ENCODE measurements at places on chromosomes 7 and 10.

- no peak for DNase-seq
Observed at GRCh38 chr7:131326576-131326975, 1.1 kb upstream of the MKLN1 start.

- DNase-seq = no peak
Observed at GRCh38 chr10:97058521-97058920, 127.2 kb downstream of the SLIT1 start.

DNA sequence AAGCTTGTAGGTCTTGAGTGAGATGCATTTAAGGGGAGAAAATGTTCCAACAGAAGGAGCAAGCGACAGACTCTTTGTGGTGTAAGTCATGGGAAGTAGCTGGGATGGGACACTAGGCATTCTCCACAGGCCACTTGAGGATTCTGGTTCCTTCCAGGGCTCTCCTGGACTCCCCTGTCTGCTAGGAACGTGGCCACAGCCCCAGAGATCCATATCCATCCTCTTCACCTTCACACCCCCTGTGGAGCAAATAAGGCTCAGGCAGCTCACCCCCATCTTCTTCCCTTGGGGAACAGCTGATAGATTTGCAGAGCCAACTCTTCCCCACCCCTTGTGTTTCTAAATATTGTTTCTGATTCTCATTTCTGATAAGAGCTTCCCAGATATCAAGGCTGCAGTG lies 482.6 kb upstream of the MKI67 start:
- no peak for DNase-seq

GRCh38 chr10:127815147-127815546 lies 77.6 kb downstream of the CLRN3 start:
- no peak for DNase-seq

DNA sequence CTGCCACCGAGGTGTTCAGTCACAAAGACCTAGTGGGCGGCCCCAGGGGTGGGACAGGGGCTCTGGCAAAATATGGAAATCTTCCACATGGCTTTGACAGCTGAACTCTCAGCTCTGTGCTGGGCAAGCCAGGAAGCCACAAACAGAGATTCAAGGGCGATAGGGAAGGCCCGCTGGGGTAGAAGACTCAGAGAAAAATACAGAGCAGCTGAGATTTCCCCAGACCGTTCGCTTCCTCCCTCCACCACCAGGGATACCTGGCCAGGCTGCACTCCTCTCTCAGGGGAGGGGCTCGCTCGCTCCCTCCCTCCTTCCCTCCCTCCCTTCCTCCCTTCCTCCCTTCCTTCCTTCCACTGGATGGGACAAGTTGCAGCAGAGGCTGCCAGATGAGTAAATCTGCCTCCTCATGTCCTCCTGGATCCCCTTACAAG lies 260.5 kb downstream of the PRPF18 start:
- DNase-seq = no peak

DNA sequence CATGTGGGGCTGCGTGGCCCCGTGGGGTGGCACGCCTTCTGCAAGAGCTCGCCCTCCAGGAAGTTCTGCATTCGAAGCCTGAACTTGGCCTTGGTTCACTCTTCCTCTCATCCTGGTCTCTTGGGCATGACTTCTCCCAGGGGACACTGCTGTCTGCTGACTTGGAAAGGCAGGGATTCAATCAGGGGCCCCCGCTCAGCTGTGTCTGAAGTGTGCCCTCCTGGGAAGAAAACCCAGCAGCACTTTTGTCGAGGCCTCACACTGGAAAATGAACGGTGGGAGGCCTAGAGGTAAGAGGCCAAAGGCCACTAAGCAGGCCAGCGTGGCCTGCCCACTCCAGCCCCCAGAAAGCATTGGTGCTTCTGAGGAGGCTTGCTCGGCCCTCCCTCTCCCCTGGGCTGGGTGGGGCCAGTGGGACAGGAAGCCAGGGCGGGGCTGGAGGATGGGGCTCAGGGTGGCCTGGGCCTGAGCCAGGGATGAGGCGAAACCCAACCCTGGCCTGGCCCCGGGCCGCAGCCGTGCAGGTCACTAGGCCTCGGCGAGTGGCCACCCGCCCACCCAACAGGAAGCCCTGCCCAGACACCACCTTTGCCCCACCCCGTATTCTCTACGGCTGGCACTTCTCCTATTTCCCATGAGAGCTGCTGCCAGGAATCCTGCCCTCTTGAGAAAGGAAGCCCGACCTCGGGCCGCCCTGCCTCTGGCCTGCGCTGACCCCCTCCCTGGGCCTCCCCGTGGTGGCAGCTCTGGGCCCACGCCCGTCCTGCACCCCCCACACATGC lies 81.1 kb downstream of the ZMIZ1 start:
- DNase-seq = no peak

GRCh38 chr10:99057936-99058690 lies 177.5 kb downstream of the HPSE2 start:
- no peak for DNase-seq
